ENCODE measurements at places on chromosomes 3 and 15.

- DNase-seq = no peak
Measured at GRCh38 chr15:57283774-57284503, 92.4 kb upstream of the CGNL1 start.

DNA sequence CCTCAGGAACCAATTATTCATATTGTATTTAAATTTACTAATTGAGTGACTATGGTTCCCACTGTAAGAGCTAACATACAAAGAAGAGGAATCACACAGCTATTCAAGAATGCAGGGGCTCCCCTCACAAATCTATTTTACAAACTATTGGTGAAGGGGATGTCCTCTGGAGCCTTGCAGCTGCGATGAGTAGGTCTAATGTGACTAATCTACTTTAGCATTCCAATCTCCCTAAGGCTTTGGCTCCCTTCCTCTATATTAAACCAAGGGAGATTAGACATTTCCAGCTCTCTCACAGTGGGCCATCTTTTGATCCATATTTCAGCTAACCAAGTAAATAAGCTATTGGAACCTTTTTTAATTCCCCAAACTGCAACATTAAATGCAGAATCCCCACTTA is 514.2 kb upstream of the BCHE start:
- DNase-seq = no peak

DNA sequence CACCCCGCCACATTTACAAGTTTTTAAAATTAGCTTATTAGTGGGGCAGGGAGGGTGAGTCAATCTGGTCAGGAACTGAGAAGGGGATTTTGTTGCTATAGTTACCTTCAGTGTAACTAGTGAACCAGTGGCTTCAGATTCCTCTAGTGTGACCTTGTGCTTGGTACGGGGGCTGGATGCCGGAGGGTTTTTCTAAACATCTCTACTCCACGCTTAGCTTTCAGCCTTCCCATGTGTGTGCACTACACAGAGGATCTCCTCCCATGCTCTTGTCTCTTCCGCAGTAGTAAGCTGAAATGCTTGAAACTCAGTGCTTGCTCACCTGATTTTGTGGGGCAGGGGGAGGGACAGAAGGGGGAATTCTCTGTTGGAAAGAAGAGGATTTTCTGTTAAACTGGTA is 67.9 kb upstream of the AKAP13 start:
- no peak for DNase-seq

DNA sequence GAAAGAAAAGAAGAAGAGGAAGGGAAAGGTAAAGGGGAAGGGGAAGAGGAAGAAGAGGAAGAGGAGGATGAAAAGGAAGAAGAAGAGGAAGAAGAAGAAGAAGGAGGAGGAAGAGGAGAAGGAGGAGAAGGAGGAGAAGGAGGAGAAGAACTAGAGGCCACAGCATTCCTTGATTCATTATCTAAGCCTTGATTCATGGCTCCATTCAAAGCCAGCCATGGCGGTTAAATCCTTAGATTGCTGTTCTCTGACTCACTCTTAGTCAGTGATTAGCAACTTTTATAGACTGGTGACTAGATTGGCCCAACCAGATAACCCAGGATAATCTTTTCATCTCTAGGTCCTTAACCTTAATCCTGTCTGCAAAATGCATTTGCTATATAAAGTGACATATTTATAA is 47.6 kb downstream of the OSTN start:
- no peak for DNase-seq

DNA sequence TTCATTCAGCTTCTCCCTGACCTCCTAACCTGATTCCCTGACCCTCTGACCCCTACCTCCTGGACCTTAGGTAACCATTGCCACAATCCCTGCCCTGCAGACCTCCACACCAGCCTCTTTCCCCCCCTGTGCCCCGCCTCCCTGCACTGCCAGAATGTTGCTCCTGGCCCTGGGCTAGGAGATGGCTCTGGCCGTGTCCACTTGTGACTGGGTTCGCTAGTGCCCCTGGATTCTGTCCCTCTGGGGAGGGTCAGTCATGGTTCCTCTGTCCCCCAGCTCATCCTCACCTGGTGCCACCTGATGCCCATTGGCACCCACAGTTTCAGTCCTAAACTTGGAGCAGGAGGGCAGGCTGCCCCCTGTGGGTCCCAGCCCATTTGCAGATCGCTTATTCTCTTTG is 56.2 kb upstream of the PRR23E start:
- no peak for DNase-seq

GRCh38 chr15:54322341-54322740 is 344.1 kb downstream of the UNC13C start:
- DNase-seq = no peak

DNA sequence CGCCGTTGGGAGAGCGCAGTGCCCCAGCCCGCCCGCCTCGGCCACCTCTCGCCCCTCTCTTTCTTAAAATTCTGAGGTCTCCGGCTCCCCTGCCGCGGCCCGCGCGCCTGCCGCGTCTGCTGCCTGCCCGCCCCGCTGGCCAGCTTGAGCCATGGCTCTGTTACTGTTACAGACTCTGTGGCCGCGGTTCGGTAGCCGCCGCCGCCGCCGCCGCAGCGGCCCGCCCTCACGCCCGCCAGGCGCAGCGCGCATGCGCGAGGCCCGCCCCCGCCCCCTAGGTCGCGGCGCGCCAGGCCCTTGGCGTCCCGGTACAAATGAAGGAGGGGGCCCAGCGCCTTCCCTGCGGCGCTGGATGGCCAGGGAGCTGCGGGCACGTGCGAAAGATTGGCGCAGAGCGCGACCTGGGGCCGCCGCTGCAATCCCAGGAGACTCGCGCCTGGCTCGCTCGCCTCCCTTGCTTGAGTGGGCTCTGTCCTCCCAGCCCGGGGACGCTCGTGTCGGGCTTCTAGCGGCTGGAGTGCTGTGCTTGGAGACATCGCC is at the start of gene ONECUT1:
ONECUT1 (minus strand) TSS at position 168 of the 540 bp plus-strand sequence. CDS start 452 bp downstream, outside the sequence.
- no peak for DNase-seq

- DNase-seq = no peak
Measured at GRCh38 chr3:1953536-1953935, 145.1 kb upstream of the CNTN4 start.

GRCh38 chr3:37997791-37998370 is 7.3 kb downstream of the VILL start:
- DNase-seq = no peak

GRCh38 chr3:172415323-172415722 is 32.9 kb downstream of the GHSR start:
- no peak for DNase-seq

GRCh38 chr3:15329046-15330005 is 3.1 kb downstream of the SH3BP5 start:
- no peak for DNase-seq

GRCh38 chr15:75112278-75112847 is 89.0 kb downstream of the PPCDC start:
- no peak for DNase-seq

GRCh38 chr3:195714380-195715011 is 6.3 kb upstream of the MUC20 start:
- no peak for DNase-seq

GRCh38 chr3:47013231-47013630 is 33.8 kb downstream of the NBEAL2 start:
- no peak for DNase-seq

DNA sequence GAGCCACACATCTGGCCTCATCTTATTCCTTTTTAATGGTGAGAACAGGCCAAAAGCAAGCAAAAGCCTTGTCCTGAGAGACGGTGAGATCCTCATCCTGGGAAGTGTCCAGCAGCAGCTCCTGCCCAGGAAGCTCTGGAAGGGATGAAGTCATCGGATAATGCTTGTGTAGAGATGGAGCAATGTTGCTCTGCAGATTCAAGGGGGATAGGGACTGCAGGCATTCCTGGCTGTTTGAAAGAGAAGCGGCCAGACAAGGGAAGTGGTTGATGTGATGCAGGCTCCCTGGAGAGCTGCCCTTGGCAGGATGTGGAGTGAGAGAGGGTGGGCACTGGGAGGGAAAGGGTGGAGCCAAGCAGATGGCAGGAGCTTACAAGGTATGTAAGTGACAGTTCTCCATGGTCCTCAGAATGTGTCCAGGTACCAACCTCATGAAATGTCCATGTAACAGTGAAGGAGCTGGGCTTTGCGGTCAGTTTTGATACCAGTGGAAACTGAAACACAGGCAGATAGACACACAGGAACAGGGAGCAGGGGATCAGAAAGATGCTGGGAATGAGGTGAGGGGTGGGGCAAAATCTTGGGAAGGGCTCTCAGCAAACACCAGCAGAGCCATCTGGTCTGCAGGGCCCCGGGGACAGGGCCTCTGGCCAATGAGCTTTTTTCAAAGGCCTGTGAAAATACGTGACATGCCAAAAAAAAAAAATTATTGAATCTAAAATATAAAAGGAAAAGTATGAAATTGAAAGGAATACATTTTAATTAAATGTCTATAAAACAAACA is 32.2 kb upstream of the LACTB start:
- no peak for DNase-seq

DNA sequence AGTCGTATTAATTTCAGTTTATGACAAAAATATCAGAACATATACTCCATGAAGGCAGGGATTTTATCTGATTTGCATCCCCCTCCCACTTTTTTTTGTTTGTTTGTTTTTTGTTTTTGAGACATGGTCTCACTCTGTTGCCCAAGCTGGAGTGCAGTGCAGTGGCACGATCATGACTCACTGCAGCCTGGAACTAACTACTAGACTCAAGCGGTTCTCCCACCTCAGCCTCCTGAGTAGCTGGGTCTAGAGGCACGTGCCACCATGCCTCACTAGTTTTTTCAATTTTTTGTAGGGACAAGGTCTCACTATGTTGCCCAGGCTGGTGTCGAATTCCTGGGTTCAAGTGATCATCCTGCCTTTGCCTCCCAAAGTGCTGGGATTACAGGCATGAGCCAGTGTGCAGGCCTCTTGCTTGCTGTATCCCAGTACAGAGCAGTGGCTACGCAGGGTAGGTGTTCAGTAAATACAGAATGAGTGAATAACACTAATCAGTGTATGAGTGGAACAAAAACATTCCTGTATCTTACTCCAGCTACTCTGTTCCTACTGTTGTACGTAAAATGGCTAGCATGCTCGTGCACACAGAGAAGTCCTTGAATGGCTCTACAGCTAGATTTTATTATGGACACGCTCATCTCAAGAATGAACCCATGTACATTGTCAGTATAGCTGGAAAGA is 272.4 kb downstream of the FOXP1 start:
- no peak for DNase-seq

DNA sequence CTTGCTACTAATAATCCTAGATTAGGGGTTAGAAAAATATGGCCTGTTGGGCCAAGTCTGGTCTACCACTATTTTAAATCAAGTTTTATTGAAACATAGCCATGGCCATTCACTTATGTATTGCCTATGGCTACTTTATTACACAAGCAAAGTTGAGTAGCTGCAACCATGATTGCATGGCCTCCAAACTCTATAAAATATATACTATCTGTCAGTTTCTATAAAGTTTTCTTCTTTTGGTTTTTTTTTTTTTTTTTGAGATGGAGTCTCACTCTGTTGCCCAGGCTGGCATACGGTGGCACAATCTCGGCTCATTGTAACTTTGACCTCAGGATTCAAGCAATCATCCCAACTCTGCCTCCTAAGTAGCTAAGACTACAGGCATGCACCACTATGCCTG is 60.4 kb downstream of the INO80 start:
- DNase-seq = no peak

DNA sequence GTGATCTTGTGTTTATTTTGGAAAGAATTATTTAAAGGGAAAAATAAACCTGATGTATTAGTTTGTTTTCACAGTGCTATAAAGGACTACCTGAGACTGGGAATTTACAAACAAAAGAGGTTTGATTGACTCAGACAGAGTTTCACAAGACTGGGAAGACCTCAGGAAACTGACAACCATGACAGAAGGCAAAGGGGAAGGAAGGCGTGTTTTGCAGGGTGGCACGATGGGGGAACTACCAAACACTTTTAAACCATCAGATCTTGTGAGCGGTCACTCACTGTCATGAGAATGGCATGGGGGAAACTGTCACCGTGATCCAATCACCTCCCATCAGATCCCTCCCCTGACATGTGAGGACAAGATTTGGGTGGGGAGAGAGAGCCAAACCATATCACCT is 87.0 kb downstream of the TP63 start:
- no peak for DNase-seq

DNA sequence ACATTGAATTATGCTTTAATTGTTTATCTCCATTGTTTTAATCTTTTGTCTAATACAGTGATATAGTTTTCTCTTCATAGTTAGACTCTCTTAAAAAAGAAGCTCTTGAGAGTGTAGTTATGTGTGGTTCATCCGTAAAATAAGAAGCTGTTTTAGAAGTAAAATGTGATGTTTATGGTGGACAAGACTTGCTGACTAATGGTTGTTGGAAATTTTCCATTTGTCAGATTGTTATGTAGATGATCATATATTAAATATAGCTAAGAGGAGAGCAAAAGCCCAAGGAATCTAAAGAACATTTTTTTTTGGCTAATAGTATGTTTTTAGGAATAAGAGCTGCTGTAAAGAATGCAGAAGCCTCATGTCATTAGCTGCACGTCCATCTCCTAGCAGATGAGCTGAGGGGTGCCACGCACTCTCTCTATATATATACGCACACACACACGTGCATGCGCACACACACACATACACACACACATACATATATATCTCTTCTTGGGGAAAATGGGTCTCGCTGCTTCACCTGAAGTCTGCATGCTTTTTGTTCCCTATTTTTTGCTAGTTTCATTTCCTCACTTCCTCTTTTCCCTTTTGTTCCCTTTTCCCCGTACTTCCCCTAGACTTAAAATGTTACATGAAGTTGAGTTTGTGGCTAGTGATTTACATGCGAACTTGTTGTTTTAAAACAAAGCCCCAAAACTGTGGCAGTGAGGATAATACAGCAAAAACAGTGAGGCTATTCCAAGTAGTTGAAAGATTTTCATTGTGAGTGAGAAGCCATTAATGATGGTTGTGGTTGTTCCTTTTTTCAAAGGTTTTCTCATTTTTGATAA is 107.8 kb downstream of the MBNL1 start:
- no peak for DNase-seq

- no peak for DNase-seq
Measured at GRCh38 chr3:95154766-95155165, 1091.9 kb downstream of the NSUN3 start.
